ENCODE measurements at places on chromosomes 3 and 15.

GRCh38 chr3:119481079-119481478 is 12.3 kb downstream of the POGLUT1 start:
- DNase-seq = peak; percentile 20

DNA sequence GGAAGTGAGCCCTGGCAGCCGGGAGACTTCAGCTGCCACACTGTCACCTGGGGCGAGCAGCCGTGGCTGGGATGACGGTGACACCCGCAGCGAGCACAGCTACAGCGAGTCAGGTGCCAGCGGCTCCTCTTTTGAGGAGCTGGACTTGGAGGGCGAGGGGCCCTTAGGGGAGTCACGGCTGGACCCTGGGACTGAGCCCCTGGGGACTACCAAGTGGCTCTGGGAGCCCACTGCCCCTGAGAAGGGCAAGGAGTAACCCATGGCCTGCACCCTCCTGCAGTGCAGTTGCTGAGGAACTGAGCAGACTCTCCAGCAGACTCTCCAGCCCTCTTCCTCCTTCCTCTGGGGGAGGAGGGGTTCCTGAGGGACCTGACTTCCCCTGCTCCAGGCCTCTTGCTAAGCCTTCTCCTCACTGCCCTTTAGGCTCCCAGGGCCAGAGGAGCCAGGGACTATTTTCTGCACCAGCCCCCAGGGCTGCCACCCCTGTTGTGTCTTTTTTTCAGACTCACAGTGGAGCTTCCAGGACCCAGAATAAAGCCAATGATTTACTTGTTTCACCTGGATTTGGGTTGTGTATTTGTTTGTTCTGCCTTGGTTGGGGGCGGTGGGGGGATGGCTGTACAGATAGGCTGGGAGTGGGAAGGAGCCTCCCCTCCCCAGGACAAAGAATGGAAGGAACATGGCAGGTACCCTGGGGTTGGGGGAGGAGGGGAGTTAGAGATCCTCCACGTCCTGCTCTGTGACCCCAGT is 2.9 kb upstream of the GRM2 start:
- no peak for DNase-seq

DNA sequence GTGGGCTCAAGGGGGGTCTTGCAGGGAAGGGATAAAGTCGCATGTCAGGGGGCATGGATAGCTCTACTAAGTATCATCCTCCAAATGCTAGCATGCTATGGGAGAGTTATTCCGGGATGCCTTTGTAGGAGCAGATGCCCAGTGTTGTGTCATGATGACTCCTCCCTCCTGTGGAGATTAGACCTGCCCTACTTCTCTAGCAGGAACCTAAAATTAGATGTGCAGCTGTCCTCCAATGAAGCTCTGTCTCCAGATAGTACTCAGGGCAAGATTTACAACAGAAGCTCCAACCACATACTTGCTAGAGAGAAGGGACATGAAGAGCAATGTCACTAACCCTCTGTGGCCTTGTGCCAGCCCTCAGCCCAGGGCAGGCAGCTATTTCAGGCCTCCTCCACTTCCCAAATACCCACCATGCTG is 82.5 kb downstream of the AGBL1 start:
- DNase-seq = no peak

DNA sequence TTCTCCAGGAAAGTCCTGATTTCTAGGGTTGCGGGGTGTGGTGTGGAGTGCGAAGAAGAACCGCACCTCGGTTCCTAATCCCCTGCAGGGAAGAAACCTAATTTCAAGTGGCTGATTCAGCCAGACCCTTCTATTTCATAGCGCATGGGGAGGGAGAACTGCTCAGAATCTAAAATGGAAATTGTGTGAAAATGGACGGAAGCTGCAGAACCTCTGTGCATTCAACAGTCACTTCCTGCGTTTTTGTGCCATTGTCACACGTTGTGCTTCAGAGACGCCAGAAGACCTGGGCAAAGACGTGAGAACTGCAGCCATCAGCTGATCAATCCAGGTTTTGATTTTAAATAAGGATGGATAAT is 1.2 kb downstream of the SIDT1 start:
- peak; percentile 10 for DNase-seq

DNA sequence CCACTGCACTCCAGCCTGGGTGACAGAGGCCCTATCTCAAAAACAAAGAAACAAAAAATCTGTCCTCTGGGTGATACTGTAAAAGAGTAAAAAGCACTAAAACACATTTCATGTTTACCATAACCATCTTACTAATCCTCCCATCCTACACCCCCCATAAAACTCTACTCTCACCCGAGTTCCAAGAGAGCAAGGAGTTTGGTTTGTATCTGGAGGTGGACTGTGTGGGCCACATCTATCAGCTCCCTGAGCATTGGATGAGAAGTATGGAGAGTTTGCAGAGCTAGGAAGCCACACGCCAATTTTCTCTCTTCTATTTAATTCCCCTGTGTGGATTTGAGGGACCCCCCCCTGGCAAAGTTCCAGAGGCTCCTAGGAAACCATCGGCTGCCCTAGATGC is 80.0 kb downstream of the ATP10A start:
- DNase-seq = no peak

GRCh38 chr3:195553268-195553667 is 10.1 kb upstream of the PPP1R2 start:
- DNase-seq = no peak

GRCh38 chr3:161096771-161097367 is 8.3 kb downstream of the B3GALNT1 start:
- no peak for DNase-seq

GRCh38 chr15:98914626-98915025 is 93.0 kb downstream of the PGPEP1L start:
- DNase-seq = peak; percentile 94

DNA sequence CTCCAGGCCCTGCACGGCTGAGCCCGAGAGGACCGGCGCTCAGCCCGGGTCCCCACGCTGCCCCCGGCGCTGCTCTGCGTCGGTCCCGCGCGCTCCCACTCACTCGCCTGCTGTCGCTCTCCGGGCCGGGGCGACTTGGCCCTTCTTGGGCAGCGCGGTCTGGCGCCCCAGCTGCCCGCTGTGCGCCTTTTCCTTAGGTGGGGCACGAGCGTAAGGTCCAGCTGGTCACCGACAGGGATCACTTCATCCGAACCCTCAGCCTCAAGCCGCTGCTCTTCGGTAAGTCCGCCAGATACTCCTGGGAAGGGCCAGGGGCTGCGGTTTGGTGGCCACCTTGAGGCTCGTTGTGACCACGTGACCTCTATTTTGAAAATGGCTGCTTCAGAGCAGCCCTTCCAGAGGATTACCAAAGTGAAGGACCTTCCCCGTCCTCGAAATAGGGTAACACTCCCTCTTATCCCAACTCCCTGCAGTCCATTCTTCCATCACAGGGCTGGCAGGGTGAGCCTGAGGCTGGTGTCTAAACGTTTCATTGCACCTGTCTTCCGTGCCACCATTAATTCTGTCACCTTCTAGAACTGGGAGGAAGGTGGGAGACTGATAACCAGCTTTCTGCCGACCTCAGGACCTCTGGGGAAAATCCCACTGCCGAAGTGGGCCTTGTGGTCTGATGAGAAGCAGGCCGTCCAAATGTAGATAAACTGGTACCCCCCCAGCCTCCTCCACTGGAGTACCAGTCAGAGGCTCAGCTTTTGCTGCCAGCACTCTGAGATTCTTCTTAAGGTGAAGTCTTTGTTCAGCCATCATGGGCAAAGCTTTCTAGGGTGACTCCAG is 812 bp downstream of the P4HTM start:
- DNase-seq = peak; percentile 56

DNA sequence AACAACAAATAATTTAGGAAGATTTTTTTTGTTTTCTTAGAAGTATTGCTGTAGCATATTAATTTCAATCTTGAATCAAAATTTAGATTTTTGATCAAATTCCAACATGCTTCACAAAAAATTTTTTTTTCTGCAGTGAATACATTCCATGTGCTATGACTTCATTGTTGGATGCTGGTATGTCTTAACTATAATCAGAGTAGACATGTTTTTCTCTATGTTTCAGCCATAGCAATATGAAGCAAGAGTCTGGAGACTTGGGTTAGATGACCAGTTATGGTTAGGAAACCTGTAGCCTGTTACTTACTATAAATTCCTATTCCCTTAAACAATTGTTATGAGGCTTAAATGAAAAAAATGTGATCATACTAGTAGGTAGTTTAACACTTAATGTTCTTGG is 176.1 kb upstream of the CHL1 start:
- peak; percentile 21 for DNase-seq

- no peak for DNase-seq
Measured at GRCh38 chr3:18586076-18586475, 160.9 kb upstream of the SATB1 start.

GRCh38 chr3:171838218-171838720 is 4.9 kb upstream of the TMEM212 start:
- DNase-seq = peak; percentile 82

DNA sequence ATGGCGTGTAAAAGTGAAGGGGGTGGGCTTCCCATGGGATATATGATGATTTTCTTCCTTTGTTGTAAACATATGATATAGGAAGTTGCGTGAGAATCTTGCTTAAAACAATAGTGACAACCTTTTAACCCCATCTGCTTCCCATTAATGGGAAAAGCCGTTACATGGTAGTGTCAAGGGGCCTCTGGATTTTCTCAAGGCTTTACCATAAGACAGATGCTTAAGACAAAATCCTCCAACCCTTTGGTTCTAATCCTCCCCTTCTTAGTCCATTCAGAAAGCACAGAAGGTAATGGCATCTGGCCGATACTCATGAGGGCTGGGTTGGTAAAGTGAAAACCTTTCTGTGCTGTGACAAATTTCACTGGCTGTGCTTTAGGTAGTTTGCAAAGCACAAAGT is 25.0 kb downstream of the DPH3 start:
- no peak for DNase-seq

DNA sequence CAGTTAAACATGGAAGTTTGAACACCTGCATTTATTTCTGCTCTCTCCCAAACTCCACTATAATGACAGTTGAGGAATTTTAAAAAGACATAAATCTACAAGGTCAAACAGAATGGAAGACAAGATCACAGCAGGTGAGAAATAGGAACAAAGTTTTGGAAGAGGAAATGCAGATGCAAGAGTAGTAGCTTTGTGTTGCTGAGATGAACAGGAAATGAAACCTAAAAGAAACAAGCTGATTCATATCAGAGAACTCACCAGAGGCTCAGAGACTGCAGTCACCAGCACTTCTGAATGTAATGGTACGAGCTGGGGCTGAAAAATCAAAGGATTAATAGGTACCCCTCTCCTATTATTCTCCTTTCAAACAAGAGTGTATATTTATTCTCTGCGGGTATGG is 459.9 kb downstream of the RAP2B start:
- no peak for DNase-seq

- no peak for DNase-seq
Measured at GRCh38 chr3:49722896-49723295, 855 bp downstream of the GMPPB start.

GRCh38 chr3:23552506-23552905 is 253.2 kb upstream of the UBE2E1 start:
- no peak for DNase-seq

DNA sequence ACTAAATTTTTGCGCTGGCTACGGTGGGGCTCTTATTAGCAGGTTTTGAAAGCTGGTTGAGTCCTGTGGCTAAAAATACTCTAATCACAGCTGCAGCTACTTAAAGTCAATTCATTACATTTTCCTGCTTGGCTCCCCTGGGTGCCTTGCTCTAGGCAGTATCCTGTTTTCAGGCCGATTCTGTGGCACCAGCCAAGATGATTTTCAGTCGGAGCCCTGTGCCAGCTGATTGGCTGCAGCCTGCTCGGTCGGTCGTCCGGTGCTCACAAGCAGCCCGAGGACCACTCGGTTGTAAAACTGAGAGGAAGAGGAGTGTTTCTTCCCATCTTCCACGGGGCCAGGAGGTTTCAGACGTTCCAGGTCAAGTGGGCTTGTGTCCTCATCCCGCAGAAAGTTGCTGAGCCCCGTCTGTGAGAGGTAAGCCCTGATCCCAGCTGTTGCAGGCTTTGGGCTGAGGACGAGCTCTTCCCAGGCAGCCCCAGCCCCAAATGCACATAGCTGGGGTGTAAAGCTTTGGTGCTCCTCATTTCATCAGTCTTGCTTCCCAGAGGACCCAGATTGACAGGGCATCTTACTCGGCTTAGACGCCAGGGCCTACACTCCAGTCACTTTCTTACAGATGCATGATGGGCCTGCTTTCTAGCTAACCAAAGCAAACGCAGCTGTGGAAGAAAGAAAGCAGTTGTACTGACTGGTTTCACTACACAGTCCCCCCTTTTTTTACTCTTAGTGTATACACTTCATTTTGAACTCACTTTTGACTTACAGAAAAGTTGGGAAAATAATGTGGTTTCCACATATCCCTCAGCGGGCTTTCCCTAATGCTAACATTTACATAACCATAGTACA is 15.9 kb downstream of the LYSMD4 start:
- no peak for DNase-seq

DNA sequence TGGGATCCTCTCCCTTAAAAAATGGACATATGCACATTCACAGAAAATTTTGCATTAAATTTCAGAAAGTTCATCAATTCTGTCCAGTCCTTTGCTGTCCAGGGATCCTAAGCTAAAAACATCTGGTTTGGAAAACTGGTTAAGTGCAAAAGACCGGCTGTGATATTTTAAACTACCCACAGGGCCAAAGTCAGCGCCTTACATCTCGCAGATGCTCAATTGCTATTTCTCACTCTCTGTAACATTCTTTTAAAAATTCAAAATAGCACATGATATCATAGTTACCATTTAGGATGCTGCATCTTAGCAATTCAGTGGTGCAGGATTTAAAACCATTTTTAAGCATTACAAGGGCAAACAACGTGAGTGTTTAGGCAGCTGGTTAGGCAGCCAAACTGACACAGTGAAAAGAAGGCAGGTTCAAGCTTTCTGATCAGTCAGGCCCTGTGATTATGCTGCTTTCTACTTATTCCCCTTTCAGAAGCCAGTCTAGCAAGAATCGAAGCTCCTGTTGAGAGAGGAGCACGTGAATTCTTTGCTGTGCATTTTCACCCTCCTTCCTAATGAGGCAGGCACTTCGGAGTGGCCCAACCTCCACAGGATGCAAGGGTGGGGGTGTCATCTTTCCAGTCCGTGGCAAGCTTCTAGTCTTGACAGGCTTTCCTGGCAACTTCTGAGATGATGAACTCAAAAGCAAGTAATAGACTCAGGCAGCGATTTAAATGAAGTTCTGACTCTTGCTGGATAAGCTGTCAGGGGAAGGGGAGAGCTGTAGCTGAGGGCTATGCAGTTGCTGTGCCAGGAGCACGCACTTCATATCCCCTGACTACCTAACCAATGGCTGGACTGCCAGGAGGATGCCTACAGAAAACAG is 8.8 kb downstream of the PRICKLE2 start:
- DNase-seq = peak; percentile 83

DNA sequence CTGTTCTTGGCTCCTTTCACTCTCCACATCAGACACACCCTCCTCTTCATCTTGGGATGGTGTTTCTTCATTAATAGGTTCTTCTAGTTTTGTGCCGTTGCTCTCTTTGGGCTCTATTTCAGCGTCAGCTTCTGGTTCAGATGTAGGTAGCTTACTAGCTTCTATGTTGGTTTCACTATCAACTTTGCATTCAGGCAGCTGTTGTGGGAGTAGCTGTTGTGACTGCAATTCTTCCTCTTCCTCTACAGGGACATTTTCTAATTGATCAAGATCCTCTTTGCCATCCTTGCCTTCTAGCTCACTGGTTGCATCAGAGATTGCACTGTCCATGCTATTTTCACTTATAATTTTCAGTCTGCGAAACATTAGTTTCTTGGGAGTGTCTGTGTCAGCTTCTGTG is 80.1 kb downstream of the SETD2 start:
- no peak for DNase-seq

GRCh38 chr3:88775026-88775690 is 332.3 kb upstream of the EPHA3 start:
- no peak for DNase-seq
